AML-193 (cell line): ENCODE measurements at places on chromosomes 1 and 21.

DNA sequence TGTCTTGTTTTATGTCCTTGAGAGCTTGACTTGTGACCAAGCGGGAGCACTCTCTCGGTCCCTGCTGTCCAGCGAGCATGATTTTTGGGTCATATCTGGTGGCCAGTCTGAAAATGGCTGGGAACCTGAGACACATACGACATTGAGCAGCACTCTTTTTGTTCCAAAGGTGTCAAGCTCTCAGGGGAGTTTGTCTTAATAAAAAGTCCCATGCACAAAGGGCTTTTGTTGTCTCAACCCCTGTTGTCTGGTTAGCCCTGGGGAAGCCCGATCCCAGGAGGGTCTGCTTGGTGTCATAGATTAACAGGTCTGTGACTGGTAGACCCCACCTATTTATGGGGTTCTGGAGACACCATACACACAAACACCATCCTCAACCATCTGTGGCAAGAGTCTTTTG lies 57.8 kb upstream of the KLHDC7A start:
- no peak for DNase-seq

DNA sequence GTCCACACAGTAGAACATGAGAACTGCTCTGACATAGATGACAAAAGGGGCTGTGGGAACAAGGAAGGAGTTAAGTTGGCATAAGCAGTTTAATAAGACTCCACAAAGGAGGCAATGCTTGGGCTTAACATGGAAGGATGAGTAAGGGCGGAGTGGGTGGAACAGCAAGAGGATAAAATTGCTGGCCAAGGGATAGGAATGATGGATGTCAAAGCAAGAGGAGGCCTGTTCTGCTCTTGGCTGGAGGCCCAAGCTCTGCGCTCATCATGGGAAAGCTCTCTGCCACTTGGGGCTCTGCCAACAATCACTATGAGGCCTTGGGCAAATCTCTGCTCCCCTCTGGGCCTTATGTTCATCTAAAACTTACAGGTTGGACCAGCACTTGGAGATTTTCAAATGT lies 98.3 kb upstream of the CAMK1G start:
- DNase-seq: no peak

- DNase-seq: no peak
These were observed 170.3 kb downstream of the ZC3H11B start for GRCh38 chr1:219442611-219443061.

DNA sequence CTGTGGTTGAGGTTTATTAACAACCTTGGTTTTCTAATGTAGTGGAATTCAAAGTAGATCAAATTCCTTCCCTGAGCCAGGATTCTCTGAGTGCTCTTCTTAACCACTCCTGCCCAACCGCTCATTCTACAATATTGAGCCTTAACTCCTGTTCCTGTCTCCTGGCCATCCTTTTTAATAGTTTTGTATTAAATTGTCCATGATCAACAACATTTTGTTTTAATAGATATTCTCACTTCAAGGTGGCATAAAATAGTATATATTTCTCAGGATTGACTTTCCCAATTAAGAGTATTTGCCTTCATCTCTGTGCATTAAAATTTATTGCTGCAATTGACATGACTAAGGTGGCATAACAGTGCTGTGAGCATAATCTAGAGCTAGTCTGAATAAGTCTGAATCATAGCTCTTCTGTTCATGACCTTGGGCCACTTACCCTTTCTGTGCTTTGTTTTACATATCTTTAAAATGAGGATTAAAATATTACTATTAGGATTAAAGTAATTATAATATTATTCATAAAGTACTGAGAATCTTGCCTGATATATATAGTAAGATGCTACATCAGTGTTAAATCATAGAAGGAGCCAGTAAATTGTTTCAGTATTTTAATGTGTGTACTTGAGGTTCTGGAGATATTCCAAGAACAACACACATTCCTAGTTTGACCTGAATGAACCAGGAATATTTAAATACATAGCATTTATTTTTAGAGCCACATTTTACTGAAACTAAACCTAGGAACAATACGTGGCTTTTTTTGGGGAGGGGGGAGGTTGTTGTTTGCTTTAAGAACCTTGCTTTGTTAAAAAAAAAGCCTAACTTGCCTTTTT lies 76.4 kb downstream of the ADGRL2 start:
- DNase-seq: no peak

GRCh38 chr1:65792669-65793358 lies at the start of gene PDE4B:
Gene PDE4B, plus strand, starts transcription at chr1:65792895.
- DNase-seq: no peak

DNA sequence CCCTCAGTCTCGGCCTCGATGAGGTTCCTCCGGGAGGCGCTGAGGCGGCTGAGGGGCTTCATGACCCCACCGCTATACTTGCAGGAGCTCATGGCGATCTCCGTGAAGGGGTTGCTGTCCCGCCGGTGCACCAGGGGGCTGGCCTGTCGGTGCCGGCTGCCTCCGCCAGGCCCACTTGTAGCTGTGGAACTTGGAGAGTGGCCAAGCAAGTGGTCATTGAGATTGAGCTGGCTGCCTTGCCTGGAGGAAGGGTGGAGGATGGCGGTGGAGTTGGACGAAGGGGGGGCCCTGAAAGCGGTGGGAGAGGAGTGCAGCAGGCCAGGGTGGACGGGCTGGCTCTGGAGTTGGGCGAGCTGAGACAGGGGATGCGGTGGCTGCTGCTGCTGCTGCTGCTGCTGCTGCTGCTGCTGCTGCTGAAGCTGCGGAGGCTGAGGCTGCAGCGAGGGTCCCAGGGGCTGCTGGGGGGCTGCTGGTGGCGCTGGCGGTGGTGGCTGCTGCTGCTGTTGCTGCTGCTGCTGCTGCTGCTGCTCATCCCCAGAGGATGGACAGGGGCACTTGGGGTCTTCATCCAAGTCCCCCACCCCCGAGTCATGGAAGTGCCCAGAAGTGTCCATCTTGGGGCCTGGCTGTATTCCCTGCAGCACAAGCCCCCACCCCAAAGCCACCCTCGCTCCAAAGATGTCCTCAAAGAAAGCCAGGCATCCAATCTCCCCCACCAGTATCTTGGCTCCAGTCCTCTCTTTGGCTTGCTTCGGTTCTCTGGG lies 548 bp downstream of the KCNN3 start:
- DNase-seq: no peak

DNA sequence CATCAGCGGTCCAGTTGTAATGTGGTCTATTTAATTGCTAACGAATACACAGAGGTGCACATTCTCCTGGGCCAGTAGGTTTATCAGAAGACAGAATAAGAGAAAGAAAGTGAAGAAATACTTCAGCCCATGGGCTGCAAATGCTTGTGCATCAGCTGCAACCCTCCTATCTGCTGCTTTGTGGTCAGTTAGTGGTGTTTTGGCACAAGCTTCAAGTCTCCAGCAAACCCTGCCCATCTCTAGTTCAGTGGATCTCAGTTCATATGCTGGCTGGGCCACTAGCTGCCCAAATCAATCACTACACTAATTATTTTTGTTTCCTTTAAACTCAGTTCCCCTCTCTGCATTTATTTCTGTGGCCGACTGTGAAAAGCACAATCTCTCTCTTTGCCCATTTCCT lies 124.2 kb downstream of the KCNJ6 start:
- no peak for DNase-seq

DNA sequence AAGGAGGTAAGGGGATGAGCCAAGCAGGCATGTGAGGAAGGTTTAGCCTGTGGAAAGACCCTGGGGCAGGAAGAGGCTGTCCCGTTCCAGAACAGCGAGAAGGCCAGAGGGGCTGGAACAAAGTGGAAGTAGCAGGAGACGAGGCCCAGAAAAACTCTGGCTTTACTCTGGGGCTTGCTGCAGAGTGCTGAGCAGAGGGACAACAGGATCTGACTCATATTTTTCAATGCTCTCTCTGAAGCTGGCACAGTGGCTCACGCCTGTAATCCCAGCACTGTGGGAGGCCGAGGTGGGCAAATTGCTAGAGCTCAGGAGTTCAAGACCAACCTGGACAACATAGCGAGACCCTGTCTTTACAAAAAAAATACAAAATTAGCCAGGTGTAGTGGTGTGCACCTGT lies 52.4 kb upstream of the PAX7 start:
- no peak for DNase-seq

DNA sequence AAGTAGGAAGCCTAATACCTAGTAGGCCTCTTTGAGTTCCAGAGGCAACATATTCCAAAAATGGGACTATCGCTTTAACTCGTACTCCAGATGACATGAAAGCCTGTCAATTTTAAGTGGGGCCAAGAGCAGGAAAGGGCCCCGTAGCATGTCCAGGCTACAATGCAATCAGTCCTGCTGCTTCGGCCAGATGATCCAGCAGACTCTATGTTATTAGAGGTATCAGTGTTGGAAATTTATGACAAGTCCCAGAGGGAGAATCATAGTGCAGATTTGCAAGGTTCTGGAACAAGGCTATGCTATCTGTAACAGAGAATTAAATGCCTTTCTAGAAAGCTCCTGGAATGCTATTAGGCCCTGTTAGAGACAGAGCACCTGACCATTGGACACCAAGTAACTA lies 56.7 kb upstream of the SRP9 start:
- DNase-seq: no peak

- no peak for DNase-seq
These were observed 133.2 kb upstream of the BARHL2 start for GRCh38 chr1:90850181-90850897.

DNA sequence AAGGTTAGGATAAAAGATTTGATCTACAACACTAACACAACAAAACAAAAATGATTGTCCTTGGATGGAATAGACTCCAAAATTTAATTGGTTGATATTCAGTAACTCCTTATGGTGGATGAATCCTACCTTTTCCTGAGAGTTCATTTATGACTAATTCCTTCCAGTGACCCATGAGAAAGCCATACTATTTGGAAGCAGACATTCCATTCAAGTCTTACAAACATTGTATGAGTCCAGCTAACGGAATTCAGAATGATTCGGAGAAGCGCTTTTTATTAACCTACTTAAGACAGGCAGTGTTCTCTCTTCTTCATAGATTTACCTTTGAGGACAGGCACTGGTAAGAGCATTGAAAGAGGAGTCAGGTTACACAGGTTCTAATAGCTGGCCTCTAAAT lies 155.6 kb upstream of the ZNF648 start:
- no peak for DNase-seq

GRCh38 chr21:37790905-37791304 lies 125.4 kb downstream of the KCNJ6 start:
- no peak for DNase-seq

DNA sequence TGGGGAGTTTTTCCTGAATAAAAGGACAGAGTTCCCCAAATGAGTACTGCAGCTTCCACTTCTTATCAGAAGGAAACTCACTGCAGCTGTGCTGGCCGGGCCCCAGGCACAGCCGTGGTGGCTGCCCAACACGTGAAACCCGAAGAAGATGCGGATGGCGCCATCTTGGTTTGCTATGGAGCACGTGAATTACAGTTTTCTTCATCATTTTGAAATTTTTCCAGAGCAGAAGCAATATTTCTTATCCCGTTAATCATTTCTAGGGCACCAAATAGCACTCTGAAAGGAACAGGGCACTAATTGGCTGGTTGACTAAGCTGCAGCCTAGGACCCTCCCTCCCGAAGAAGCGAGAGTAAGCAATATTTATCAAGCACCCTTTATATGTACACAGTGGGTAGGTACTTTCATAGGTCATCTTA lies 63.2 kb upstream of the EPS8L3 start:
- DNase-seq: no peak

GRCh38 chr1:229147072-229147471 lies 123.8 kb upstream of the RAB4A start:
- DNase-seq: no peak

DNA sequence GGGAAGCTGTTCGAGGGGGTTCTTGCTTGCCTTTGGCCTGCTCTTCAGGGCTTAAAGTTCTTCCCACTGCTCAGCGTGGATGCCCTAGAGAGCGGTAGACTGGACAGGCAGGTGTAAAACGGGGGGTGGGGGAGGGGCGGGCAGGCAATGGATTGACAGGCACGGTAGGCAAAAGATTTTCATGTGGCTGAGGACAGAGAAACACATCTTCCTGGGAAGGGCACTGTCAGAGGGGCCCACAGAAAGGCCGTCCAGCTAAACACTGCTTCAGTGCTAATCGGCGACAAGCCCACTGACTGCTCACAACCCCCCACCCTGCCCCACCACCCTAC lies 412 bp downstream of the ABCA4 start:
- no peak for DNase-seq

- no peak for DNase-seq
These were observed at the start of gene PTGFRN for GRCh38 chr1:116909512-116910378. Gene PTGFRN, plus strand, starts transcription at chr1:116909916. Its CDS starts 288 bp downstream, at chr1:116910204.

DNA sequence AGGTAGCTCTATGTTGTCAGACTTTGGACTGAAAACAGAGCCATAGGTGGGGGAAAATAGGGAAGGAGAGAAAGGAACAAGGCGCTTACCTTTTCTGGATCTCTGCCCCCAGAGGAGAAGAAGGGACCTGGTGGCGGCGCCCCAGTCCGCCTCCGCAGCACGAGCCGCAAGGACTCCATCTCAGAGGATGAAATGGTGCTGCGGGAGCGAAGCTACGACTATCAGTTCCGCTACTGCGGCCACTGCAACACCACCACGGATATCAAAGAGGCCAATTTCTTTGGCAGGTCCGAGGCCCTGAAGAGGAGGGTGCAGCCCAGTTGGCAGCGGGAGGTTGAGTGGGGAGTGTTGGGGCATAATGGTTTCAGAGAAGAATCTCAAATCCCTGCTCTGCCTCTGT lies 18.5 kb upstream of the TMEM222 start:
- no peak for DNase-seq

- no peak for DNase-seq
These were observed 2.2 kb downstream of the TNFRSF4 start for GRCh38 chr1:1211541-1212441.

DNA sequence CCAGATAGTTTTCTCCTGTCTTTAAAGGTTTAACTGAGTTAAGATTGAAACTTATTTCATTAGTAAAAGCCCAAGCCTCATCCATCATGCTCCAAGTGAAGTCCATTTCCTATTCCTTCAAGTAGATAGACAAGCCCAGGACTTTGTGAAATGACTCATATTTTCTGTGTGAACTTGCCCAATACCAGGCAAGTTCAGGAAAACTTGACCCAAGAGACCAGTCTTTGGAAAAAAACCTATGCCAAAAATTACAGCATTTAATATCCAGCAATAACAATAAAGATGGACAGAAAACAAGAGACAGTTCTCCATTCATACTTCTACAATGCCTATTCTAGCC lies 405 bp upstream of the RAB29 start:
- no peak for DNase-seq

DNA sequence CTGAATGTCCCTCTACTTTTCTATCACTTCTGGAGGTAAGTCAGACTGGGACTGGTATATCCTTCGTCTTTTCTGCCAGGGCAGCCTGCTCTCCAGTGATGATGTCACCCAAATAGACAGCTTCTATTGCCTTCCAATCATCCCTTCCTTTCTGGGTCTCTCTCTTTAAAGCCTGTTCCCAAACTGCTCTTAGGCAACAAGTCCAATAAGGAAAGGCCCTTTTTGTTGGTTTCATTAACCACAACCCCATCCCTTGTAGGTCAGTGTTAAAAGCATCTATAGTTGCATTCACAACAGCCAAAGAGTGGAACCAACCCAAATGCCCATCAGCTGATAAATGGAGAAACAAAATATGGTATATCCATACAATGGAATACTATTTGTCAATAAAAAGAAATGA lies 114.4 kb downstream of the CNIH3 start:
- no peak for DNase-seq
